Stimulated activated CD8-positive, alpha-beta memory T cell treated with anti-CD3 and anti-CD28 coated beads, Interleukin-4, amount 100 ng/mL, for 1 hour (primary cell): ENCODE measurements at places on chromosomes 5 and 9.

- DNase-seq, result no peak
Measured at GRCh38 chr9:106482733-106483132, 380.2 kb upstream of the ZNF462 start.

GRCh38 chr9:1505489-1505888 is 455.3 kb downstream of the DMRT2 start:
- no peak for DNase-seq

DNA sequence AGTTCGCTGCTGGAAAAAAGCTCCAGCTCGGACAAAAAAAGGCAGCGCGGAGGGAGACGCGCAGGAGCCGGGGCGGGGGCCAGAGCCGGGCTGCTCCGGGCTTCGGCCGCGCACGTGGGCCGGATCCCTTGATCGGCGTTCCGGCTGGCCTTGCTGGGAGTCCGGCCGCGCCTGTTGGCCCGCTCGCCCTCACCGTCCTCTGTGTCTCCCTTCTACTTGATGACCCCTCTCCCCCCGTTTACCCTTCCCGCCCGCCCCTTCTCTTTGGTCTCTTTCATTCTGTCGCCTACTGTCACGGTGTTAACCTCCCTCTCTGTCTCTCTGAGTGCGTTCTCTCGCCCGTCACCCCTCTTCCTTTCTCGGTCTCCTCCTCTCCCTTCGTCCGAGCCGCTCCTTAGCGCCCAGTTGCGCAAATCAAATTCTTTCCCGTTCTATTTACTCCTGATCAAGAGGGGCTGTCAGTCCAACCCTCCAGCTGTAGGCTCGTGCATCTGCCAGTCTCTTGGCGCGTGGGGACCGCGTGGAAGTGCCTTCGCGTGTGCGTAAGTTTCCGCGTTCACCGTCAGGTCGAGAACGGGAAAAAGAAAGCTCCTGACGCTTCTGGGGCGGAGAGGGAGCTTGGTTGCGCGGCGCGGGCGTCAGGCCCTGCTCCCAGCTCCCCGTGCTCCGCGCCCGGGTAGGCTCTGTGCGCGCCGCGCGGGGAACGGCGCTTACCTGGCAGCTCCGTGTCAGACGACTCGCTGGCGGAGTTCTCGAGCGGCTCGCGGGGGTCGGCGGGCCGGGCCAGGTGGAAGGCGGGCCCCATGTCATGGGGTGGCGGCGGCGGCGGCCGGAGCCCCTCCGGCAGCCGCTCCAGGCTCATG is 798 bp downstream of the PITX1 start:
- DNase-seq, result no peak

DNA sequence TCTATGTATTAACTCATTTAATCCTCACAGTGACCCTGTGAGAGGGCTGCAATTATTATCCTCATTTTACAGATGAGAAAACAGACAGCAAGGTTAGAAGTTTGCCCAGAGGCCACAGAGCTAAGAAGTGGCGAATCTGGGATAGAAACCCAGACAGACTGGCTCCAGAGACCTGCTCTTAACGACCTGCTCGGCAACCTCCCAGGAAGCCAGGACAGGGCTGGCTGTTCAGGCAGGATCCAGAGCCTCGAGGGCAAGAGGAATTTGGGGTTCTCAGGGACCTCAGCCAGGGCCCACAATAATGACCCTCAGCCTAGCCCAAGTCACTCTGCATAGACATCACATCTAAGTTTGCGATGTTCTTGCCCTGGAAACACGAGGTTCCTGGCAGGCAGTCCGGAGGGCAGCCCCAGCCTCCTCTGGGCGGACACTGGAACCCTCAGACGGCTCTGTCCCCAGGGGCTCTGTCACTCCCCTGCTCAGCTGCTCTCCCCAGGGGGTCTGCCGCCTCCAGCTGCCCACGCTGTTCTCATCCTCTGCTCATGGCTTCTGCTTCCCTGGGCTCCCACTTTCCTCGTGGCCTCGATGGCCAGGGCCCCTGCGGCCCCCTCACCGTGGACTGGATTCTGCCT is 138.5 kb upstream of the ERCC6L2 start:
- DNase-seq, result no peak

DNA sequence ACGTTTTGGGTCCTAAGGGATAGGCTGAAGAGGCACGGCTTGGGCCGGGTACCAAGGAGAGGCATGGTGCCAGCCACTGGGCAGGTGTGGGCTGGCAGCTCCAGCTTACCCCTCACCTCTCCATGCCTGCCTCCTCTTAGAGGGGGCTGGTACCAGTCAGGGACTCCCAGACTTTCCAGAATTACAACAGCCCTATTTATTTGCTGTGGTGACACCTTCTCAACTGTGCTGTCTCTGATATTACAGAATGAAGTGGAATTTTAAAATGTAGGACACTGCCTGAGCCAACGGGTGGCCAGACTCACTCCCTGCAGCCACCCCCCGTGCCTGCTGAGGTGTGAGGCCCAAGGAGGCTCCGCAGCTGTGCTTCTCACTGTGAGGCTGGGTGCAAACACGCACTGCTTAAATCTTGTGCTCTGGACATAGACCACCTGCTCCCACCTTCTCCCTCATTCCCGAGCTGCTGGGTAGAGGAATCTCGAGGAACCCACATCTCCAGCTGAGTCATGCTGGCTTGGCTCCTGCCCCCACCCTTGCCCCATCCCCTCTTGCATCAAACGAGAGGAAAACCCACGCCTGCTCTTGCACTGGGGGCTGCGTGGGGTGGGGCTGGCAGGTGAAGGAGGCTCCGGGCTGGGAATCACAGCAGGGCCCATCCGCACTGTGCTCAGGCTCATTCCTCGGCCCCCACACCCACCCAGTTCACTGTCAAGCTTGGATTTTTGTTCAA is 47.9 kb downstream of the PRRT1B start:
- DNase-seq, result no peak

DNA sequence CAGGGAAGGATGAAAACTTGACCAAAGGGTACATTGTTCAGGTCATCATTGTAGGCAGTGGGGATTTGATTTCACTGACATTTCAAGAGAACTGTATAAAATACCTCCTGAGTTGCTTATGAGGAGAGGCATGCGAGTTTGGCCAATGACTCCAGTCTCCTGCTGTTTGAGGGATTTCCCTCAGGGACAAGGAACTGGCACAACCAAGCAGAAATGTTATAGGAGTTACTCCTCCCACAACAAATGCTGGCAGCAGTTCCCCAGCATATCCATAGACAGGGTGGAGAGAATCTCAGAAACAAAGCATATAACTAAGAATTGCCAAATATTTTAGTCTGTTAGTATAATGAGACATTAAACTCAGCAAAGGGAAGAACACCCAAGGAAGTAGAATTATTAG is 47.2 kb upstream of the FBXL7 start:
- DNase-seq, result no peak

DNA sequence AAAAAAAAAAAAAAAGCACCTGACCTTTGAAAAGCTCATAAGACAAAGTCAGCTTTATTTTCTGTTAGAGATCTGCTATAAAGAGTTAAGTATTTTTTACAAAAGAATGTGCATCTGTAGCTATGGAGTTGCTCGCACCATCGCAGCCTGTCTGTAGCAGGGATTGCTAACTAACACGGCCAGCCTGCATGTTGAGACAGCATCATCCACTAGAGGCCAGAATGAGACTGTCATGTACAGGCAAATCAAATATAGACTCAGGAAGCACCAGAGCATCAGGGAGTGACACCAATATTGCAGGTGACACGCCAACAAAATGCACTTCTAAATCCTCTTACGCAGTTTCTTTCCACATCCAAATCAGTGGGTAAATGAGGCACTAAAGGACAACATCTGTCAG is 136.3 kb upstream of the RASEF start:
- no peak for DNase-seq

- DNase-seq, result no peak
Measured at GRCh38 chr9:121210536-121210935, 8.9 kb upstream of the RAB14 start.

- no peak for DNase-seq
Measured at GRCh38 chr5:133843911-133844310, 124.5 kb downstream of the C5orf15 start.

DNA sequence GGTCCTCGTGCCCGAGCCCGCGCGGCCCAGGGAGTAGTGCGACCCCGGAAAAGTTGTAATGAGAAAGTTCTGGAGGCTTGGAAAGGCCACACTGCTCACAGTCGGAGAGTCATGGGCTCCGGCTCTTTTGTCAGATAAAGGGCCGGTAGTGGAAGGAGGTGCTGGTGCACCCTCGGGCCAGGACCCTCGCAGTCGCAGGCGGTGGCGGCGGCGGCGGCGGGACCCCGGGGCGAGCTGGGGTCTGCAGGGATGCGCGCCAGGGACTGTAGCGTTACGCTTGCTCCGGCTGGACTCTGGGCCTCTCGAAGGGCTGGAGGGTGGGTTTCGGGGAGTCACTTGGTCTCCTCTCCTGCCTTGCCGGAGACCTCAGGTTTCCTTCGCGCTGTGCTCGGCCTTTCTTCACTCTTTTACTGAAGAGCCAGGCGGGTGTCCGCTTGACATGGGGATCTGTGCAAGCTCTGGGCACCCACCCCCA is 1.5 kb downstream of the RORB start:
- no peak for DNase-seq

DNA sequence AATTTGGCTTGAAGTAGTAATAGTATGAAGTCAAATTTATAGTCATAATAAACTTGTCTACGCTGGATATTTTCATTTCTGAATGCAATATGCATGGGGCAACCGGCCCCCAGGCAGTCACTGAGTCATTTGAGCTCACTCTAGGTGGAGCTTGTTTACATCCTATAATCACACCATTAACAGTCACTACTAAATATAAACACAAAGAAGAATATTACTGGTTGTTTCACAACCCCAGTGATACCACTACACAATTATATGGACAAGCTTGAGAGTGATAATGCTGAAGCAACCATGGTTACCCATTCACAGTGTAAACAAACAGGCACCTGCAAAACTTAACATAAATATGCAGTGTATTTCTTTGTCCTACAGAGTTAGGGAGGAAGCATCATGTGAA is 68.7 kb downstream of the MARCHF3 start:
- no peak for DNase-seq

DNA sequence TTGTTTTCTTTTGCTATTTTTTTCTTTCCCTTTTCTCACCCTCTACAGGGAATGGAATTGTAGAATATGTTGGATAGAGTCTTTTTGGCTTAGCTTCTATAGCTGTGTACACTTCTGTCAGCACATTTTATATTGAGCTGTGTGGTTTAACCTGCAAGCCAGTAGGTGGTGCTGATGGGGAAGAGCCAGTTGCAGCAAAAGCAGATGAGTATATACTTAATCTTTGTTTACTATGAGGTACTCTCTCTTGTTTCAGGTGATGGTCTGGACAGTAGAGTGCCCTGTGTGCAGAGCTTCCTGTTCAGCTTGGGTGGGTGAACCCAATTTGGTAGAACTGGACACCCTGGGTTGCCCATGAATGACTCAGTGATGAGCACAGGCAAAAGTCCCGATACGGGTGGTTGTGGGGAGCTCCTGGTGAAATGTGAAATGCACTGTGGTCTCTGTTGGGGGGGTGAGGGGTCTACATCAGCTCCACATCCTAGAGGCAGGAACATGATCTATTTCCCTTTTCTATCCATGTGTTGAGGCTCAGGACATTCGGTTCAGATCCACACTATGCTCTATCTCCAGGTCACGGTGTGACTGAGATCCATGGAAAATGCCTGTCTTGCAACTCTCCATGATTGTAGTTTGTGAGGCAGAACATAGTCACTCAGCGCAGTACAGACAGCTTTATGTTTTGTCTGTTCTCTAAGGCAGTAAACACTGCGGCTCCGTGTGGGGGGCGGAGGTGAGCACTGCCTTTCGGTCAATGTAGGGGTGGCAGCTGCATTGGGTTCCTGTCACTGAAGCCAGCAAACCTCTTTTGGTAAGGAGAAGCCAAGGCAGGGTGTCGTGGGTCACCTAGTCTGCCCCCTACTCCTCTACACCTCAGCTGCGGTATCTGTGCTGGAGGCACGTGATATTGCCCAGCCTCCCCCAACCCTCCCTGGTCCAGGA is 353.2 kb downstream of the PRR16 start:
- DNase-seq, result no peak

- no peak for DNase-seq
Measured at GRCh38 chr5:153823036-153823435, 215.7 kb downstream of the FAM114A2 start.

DNA sequence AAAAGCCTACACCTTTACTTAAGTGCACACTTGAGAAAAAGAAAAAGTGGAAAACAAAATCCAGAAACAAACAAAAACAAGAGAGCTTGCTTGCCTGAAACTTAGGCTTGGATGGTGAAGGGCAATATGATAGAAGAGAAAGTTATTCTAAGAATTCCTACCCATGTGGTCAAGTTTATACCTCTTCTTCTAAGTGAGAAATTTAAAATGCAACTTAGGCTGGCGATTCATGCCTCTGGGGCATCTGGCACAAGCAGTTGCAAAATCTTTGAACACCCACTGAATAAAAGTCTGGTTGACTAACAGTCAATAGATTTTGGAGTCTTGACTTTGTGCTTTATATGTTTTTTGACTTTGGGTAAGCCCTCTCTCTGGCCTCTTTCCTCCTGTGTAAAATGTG is 239.6 kb downstream of the KDM4C start:
- DNase-seq, result no peak

GRCh38 chr5:75907651-75908050 is 175.5 kb upstream of the SV2C start:
- DNase-seq, result no peak

GRCh38 chr5:43376496-43377140 is 35.6 kb downstream of the CCL28 start:
- no peak for DNase-seq

DNA sequence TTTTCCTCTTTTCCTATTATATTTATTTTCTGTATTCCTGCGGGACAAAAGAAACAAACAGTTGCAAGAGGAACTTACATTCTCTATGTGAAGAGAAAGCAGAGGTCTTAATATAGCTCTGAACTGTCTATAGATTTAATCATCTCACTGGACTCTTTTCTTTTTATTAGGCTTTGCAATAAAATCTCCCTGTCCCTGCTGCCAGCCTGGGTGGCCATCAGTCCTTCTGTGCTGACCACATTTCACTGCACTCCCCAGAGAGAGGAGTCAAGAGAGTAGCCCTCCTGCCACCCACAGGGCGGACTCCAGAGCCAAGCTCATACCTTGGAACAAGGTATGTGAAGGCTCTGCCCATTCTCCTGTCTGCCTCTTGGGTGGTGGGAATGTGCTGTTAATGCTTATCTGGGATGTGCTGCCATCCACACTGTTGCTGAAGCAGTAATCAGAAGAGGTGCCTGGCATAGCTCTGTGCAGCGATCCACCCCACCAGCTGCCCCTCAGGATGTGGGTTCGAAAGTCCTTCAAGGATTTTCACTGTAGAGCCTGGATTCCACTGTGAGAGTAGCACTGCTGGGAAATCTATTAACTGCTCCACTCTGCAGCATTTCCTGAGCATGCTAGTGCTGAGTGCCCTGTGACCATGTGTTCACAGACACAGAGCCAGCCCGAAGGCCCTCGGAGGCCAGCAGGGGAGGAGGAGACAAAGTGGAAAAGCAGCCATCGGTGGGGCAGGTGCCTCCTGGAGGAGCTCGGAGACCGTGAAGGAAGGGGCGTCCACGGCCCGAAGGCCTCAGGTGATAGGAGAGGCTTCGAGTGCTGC is 334.6 kb downstream of the MED10 start:
- no peak for DNase-seq
